ENCODE measurements at places on chromosomes 1 and 21.

GRCh38 chr1:215842905-215843304, 275.8 kb downstream of the KCTD3 start:
- DNase-seq = no peak

DNA sequence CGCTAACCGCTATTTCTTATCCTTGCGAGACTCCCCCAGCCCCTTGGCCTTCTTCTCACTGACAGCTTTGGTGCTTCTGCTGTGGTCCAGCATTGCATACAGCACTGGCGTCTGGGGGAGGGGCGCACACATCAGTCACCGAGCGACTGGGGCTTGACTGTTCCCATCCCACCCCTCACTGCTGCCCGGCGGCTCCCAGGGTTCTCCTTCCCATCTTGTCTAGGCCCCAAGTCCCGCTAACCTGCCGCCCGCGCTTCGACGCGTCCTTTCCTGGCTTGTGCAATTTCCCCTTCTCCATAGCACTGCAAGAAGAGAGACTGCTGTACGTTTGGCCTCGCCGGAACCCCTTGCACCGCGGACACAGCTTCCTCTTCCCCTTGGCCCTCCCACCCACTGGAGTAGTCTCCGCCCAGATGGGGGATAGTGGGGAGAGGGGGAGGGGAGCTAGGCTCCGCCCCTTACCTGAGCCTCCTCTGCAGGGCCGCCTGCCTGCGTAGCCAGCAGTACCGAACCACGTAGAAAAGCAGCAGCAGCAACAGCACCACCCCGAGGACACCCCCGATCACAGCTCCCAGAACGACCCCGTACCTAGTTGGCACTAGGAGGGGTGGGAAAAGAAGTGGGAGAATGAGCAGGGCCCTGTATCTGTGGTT, 3.8 kb downstream of the MPZ start:
- no peak for DNase-seq

GRCh38 chr1:211258756-211259637, at the start of gene RCOR3:
TSS of gene RCOR3 (plus strand) at chr1:211259366. CDS start at chr1:211259561, 195 bp downstream.
- DNase-seq = peak; percentile 95

DNA sequence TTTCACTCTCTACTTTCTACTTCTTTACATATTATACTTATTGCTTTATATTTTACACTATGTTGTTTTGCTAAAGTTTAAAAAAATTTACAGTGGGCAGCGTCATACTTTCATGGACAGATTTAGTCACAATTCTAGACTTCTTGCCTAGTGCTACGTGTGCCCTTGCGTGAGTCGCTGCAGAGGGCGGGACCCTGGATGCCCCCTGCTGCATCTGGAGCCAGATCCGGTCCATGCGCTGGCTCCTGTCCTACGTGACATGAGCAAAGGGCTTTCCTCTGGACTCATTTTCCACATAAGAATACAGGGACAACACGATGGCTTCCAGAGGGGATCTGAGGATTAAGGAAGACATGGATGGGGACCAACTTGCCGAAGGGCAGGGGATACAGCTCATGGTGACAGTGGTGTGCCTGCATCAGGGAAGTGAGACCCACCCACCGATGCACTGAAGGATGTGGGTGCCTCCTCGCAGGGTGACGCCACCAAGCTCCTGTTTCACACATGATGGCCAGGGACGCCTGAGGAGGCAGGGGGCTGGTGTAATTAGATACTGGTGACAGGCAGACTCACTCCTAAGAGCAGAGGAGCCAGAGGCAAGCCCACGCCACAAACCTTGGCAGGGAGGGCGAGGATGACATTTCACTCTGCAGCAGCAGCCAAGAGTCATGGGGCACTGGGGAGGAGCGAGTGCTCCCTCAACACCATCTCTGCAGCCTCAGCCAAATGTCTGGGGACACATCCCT, 86.6 kb downstream of the DMRTB1 start:
- DNase-seq = no peak

DNA sequence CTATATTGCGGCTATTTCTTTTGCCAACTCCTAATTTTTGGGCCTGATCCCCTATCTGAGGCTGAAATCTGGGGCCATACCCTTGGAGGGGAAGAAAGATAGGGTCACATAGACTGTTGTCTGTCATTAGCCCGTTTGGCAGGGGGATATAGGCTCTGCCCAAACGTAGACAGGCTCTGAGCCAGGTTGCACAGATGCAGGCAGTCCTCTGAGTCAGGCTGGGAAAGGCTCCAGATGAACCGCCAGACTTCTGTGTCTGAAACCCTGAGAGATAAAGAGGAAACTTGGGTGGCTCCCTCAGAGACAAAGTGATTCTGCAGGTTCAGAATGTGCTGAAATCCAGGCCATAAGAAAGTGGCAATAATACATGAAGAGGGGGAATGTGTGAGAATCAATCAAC, 4.0 kb upstream of the CAP1 start:
- no peak for DNase-seq

DNA sequence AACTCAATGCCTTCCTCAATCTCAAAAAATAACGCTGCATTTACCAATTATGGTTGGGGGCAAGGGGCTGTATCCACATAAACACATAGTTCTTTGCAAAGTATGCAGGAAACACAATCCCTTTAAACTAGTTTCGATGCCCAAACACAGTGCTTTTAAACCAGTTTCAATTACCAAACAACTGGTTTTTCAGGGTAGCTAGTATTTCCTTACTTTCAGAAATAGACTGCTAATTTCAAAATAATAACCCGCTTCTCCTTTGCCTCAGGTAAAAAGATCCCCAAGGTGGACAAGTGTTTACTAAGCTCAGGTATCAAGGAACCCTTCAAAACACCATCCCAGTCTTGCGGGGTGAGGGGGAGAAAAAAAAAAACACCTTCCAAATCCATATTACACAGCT, 2.8 kb downstream of the SIPA1L2 start:
- DNase-seq = no peak

DNA sequence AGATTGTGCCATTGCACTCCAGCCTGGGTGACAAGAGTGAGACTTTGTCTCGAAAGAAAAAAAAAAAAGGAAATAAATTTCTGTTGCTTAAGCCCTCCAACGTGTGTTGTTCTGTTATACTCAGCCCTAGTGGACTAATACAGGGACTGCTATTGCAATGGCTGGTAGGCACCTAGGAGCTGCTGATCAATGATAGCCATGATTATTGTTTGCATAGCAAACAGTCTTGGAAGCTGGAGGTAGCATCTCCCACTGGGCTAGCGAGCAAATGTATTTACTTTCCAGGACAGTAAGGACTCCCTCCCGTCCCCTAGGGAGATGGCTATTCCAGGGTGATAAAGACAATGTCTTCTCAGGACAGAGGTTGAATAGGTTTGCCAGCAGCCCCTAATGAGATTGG, 13.5 kb upstream of the TNFRSF8 start:
- DNase-seq = no peak

Measured in NCI-H1048 (cell line).